NCI-H69 (cell line): ENCODE measurements at places on chromosomes 11 and 22.

GRCh38 chr11:60951904-60952741, at the start of gene SLC15A3:
Gene SLC15A3 (minus strand): TSS chr11:60952176. CDS start chr11:60951551, 625 bp downstream.
- no peak for DNase-seq

- no peak for DNase-seq
These were observed 3.9 kb downstream of the CWF19L2 start for GRCh38 chr11:107453594-107454286.

DNA sequence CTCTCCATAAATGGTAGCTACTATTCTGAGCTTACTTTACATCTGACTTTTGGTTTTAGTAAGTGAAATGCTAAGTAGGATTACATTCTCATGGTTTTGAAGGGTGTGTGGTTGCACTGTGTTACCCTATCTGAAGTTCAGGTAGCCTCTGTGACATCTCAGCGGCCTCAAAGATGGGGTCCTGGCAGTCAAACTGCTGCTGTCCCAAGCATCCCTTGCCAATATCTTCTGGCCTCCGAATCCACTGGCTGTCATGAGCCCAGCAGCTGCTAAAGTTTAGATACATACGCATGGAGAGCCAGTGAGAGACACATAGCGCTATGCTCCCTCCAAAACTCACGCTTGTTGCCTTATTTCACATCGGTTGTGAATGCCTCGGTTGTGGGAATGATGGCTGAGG, 34.9 kb downstream of the UBASH3B start:
- no peak for DNase-seq

DNA sequence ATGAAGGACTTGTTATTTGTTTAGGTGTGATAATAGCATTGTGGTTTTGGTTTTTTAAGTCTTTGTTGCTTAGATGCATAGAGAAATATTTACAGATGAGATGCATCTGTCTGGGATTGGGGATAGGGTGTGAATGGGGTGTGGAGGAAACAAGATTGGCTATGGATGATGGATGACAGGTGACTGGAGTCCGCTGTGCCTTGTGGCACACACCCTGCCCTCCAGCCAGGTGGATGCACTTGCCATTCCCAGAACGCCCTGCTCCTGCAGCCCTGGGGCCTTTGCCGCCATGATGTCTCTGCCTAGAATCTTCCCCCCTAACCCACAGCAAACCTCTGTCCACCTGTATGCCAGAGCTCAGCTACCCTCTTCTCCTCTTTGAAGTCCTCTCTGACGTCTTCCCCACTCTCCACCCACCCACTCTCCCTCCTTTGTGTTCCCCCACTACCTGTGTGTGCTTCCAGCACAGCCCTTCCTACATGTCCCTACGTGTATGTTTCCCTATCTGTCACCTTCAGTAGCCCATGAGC, 54.7 kb downstream of the WNT11 start:
- peak; percentile 97 for DNase-seq

GRCh38 chr11:125950696-125951651, 5.1 kb downstream of the VSIG10L2 start:
- no peak for DNase-seq

DNA sequence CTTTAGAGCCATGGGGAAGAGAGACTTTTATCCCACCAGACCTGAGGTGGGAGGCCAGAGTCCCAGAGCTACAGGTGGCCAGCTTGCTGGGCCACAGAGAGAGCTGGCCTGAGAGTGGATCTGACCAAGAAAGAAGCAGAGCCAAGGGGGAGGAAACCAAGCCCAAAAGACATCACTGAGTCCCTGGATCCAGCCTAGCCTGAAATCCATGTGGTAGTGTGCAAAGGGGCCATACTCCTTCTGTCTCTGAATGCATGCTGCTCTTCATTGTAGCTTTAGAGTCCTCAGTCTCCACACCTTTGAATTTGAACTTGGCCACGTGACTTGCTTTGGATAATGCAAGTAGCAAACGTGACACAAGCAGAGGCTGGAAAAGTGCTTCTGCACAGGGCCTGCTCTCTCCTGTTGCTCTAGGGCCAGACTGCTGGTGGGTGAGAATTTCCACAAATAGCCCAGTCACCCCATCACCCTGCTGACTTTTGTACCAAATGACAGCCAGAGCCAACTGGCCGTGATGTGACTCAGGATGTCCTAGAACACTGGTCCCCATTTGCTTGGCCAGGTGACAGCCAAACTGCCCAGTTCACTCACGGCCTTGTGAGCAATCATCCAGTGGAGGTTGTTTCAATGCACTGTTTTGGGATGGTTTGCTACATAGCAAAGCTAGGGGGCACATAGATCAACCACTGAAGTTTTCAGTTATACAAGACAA, 93.6 kb downstream of the DHCR7 start:
- DNase-seq, result no peak

GRCh38 chr11:104957280-104957679, 11.1 kb downstream of the CASP4 start:
- DNase-seq, result no peak

GRCh38 chr22:24146791-24147353, 34.4 kb upstream of the SUSD2 start:
- peak; percentile 83 for DNase-seq

DNA sequence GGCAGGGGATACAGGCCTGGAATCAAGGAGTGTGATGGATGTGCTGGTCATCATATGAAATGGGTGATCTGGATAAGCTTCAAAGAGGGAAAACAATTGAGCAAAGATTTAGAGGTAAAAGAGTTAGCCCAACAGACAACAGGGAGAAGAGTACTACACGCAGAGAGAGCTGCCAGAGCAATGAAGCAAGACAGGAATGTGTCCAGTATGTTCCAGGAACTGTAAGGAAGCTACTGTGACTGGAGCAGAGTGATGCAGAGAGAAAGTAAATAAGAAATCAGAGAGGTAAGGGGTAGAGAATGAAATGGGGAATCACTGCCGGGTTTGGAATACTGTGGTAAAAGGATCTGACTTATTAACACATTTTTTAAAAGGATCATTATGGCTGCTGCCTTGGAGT, 255.1 kb downstream of the DCDC1 start:
- DNase-seq, result no peak

DNA sequence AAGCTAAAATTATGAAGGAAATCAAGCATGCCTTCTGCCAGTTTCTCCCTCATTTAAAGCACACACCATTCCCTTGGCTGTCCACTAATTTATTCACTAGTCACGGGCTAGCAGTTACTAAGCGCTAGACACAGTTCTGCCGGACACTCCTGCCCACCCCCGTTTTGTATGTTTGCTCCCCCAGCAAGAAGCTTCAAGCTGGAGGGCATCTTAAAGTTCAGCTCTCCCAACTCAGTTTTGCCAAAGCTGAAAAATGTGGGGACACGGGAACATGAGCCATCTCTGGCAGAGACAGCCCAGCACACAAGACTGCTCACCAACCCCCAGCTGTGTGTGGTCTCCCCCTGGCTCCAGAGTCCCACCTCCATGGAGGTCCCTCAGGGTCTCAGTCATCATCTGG, 263.6 kb downstream of the BRD1 start:
- DNase-seq, result no peak

DNA sequence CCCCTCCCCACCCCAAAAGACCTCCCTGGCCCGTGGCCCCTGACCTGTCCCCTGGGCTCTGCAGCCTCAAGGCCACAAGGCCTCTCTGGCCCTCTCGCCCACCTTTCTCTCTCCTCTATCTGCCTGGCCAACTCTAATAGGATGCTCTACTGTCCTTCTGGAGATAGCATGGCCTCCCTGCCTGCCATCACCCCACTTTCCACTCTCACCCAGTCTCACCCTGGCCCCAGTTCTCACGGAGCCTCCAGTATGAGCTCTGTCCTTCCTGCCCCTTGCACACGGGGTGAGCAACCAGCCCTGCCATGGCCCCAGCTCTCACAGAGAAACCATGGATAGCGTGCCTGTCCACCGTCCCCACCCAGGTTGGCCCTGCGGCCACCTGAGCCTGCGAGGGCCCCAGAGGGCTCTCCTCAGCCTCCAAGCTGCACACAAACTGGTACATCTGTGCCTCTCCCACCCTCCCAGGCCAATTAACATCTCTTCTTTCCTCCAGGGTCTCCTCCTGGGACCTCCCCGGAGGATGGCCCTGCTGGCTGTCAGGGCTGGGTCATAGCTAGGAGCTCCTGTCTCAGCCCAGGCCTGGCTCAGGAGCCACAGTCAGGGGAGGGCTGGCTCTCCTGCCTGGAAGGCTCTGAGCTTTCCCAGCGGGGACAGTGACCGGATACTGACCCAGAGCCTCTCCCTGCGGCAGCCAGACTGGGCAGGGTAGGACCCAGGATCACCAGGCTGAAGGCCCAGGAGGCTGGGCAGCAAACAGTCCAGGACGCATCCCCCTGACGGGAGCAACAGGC, 22.3 kb downstream of the RTN4R start:
- peak; percentile 63 for DNase-seq

GRCh38 chr11:103883856-103884255, 152.6 kb upstream of the DDI1 start:
- no peak for DNase-seq

DNA sequence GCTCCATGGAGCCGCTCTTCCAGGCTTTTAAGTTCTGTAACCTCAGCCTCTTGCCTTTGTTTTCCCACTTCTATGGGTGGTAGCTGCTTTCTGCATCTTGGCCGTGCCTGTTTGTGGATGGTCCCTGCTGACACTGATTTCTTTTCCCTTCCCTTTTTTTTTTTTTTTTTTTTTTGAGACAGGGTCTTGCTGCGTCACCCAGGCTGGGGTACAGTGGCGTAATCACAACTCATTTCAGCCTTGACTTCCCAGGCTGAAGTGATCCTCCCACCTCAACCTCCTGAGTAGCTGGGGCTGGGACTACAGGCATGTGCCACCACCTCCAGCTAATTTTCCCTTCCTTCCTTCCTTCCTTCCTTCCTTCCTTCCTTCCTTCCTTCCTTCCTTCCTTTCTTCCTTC, 57.7 kb upstream of the EP300 start:
- no peak for DNase-seq

GRCh38 chr11:108135845-108136544, 14.6 kb downstream of the ACAT1 start:
- peak; percentile 12 for DNase-seq

DNA sequence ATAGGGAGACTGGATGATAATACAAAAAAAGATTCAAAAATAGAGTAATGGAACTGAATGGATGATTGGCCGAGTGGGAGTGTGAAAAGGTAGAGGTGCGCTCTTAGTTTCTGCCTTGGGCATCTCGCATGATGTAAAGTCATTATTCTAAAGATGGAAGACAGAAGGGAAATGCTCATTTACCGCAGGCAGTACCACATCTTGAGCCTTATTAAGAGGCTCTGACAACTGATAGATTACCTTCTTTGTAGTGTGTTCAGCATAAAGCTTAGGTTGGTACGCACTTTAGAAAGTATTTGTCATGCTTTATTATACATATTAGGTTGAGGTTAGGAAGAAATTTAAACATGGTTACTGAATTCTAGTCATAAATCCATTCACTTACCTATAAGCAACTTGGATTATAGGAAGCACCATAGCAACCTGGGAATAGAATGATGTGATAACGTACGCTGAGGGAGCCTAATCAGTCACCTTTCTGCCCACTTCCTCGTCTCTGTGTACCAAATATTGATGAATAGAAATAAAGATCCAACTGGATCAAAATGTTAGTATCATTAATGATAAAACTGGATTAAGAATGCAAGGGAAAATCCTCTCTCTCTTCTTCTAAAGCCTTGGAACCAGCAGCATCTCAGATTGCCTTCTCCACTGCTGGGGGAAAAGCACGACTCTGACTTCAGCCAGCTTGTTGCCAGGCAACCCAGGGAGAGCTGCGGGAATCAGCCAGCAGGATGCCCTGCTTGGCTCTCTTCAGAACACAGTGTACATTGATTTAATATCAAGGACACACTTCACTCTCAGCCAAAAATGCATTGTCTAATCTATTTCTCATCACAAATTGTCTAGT, 29.0 kb upstream of the VWA5A start:
- peak; percentile 9 for DNase-seq

GRCh38 chr11:30348035-30348434, 25.1 kb downstream of the ARL14EP start:
- peak; percentile 50 for DNase-seq

GRCh38 chr11:13338019-13338426, 60.4 kb downstream of the BMAL1 start:
- DNase-seq, result peak; percentile 34

DNA sequence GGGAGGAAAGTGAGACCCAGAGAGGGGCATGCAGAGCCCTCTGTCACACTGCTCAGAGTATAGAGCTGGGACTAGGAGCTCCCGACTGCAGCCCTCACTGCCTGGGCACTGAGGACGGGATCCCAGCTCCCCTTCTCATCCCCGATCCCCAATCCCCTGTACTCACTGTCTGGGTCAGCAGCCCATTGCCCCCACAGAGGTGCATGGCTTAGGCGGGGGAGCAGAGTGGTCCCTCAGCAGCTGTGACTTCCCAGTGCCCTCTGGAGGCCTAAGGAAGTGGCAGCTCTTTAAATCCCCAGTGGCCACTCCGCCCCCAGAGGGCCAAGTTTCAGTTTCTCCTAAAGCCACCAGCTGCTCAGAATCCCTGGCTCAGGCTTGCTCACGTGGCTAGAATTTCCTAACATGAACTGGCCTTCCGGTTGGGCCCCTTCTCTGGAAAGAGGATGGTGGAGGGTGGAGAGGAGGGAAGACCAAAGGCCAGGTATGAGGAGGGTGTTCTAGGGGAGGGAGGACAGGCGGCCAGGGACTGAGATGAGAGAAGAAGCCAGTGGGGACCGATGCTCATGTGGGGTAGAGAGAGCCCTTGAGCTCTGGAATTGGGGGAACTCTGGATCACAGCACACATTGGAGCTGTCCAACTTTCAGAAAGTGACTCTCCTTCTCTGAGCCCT, at the start of gene BATF2:
Gene BATF2 (minus strand): TSS at position 262 of the 671 bp plus-strand sequence. CDS start 57 bp downstream, at position 205.
- peak; percentile 84 for DNase-seq

DNA sequence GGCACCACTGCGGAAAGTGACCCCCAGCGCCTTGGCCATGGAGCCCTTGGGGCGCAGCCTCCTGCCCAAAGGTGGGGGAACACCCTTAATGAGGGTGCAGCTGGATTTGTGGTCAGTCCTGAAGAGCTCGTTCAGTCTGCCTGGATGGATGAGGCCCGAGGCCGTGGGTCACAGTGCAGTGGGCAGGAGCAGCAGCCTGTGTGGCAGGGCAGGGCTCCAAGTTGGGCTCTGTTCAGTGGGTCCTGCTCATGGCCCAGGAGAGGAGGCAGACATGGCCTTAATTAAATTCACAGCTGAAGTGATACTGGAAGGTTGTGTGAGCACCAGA, 33.3 kb downstream of the FAM83F start:
- no peak for DNase-seq
